ENCODE measurements at places on chromosomes 7 and 10.

DNA sequence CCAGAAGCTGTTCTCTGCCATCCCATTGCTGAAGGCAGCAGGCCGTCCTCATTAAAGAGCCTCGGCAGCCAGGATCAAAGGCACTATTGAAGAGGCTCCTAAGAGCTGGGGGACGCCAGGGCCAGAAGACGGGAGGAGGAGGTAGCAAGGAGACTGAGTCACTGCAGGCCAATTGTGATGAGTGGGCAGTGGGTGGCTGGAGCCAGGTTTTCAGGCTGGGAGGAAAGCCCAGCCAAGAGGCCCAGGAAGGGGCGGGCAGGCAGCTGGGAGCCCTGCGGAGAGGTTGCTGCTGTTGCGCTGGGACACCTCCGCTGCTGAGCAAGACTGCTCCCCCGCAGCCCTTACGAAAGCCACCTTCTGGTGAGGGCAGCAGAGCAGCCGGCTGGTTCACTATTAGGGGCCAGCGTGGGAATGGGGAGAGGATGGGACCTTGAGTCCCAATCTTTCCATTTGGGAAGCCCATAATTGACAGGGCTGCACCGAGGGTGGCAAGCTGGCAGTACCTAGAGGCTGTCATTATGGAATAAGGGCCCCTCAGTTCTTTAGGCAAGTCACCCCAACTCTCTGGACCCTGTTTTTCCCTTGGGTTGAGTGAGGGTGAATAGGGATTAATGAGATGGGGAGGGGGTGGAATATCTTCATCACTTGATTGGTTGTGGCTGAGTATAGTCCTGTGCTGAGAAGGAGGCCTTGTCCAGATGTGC, 48.4 kb downstream of the UNC5B start:
- no peak for DNase-seq

DNA sequence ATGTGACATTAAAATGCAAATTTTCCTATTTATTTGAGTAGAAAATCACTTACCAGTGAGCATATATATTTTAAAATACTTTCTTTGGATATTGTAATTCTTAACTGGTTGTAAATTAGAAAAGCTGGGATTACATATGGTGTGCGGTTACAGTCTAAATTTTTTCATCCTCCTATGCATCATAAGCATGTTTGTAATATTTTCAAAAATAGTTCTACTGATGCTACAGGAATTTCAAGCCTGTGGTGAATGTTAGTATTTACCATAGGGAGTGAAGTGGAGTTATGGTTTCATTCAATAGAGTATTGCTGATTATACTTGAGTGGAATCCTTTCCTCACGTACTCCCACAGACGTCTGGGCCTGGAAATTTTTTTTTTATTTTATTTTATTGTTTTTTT, 34.6 kb upstream of the ST7 start:
- no peak for DNase-seq

DNA sequence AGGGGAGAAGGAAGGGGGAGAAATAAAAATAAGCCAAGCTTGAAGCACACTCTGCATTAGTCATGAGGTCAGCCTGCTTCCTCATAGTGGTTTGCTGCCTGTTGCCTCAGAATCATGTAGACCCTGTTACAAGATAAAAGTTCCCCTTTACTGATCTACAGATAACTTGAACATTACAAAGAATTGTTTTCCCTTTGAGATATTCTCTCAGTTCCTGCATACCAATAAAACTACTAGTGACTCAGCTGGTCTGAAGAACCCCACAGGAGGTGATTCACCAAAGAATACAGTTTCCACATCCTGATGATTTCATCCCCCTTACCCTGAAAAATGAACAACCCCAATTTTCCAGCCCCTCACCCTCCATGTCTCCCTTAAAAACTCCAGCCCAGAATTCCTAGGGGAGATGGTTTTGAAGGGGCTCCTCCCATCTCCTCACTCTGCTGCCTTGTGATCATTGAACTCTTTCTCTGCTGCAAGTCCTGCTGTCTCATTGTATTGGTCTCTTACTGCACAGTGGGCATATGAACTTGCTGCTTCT, 31.5 kb upstream of the NRP1 start:
- DNase-seq = no peak

DNA sequence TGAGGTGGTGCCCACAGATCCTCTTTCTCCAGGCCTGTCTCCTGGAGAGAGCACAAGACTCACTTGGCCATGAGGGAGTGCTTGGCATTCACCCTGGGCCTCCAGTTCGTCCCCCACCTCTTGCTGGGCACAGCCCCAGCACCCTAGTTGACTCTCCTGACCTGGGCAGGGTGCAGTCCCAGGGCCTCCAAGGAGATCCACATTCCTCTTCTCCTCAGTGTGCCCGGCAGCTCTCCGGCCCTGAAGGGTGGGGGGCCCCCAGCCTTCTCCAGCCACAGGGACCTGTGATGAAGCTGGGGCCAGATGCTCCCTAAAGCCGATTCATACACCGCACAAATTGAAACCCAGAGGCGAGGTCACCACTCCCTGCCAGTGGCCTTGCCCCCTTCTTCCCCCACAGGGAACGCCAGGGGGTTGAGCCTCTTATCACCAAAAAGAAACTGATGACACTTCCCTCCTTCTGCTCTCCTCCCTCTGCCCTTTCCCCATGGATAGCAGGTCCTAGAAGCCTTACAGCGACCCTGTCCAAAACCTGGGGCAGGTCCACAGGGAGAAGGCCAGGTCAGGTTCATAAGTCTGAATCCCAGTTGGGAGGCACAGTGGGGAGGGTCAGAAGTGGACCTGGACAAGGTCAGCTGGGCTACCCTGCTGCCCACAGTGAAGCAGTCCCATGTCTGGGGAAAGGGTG, 3.1 kb downstream of the EN2 start:
- no peak for DNase-seq

- peak; percentile 48 for DNase-seq
Observed at GRCh38 chr7:23247603-23248335, 1.2 kb downstream of the GPNMB start.

DNA sequence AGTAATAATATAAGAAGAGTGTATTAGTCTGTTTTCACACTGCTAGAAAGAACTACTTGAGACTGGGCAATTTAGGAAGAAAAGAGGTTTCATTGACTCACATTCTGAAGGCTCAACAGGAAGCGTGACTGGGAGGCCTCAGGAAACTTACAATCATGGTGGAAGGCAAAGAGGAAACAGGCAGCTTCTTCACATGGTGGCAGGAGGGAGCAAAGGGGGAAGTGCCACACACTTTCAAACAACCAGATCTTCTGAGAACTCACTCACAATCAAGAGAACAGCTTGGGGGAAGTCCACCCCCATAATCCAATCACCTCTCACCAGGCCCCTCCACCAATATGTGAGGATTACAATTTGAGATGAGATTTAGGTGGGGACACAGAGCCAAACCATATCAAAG, 212.5 kb upstream of the HDAC9 start:
- DNase-seq = no peak

DNA sequence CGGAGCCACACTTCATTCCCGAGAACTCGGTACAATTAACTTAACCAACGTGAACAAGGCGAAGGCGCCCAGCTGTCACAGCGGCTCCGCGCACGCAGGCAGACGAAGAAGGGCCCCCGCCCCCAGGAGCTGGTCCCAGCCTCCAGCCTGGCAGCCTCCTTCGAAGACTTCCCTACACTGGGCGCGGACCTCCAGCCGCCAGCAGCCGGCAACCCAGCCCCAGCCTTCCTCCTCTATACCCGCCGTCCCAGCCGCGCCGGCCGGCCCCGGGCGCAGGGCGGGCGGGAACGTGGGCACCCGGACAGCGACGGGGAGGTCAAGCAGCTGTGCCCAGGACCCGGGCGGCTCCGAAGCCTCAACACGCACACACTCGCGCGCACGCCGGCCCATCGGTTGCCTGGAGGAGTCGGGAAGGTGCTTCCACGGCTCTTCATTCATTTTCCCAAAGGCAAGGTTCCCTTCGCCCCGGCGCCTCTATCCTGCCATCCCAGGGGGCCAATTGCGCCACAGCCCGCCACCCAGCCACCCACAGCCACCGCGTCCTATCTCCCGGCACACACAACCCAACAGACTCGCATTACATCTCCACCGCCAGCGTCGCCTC, 1.6 kb downstream of the CHST15 start:
- no peak for DNase-seq

DNA sequence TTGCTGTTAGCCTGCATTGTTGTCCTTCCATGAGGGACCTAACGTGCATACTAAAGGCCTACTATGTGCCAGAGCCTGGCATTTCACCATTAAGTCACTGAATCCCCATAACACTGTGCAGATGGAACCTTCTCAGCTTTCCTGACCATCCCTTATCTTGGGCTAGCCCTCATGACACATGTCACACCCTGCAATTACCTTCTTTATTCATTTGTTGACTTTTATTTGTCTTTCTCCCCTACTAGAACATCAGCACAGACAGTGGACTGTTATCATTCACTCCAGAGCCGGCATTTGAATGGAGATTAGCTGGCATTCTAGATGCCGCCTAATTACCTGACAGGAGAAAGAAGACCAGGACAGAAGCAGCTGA, 471.1 kb upstream of the GALNT17 start:
- no peak for DNase-seq

DNA sequence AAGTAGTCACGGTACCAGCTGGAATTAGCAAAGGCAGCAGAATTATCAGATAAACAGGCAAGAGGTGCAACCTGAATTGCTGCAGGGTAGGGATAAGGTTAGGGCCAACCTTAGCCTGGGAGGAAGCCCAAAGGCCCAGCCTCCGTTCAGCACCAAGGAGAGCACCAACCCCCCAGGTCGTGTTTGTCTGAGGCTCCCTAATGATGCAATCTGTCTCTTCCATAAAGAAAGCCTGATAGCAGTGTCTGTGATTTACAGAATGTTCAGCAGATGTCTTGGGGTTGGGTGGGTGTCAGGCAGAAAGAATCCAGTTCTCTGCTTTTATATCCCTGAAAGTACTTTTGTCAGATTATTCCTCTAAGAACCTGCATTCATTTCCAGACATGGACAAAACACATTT, 328.4 kb upstream of the AOAH start:
- DNase-seq = peak; percentile 30

- no peak for DNase-seq
Observed at GRCh38 chr10:2936816-2937215, 130.5 kb upstream of the PFKP start.

GRCh38 chr10:42874713-42875387, 92.3 kb downstream of the BMS1 start:
- DNase-seq = no peak

Measured in hindlimb muscle (tissue), 1 donor.